ENCODE measurements at places on chromosomes 5 and 9.

GRCh38 chr5:77379558-77380061, 112.5 kb downstream of the WDR41 start:
- no peak for DNase-seq

GRCh38 chr5:952597-953271, 55.9 kb upstream of the NKD2 start:
- DNase-seq, result no peak

GRCh38 chr9:117286245-117286644, 128.6 kb downstream of the ASTN2 start:
- DNase-seq, result no peak

GRCh38 chr9:136218271-136218670, 13.3 kb upstream of the LHX3 start:
- no peak for DNase-seq

- DNase-seq, result no peak
These were observed 366 bp downstream of the EPB41L4A start for GRCh38 chr5:112418659-112419163.

GRCh38 chr5:79420248-79420647, 93.7 kb downstream of the HOMER1 start:
- DNase-seq, result no peak

DNA sequence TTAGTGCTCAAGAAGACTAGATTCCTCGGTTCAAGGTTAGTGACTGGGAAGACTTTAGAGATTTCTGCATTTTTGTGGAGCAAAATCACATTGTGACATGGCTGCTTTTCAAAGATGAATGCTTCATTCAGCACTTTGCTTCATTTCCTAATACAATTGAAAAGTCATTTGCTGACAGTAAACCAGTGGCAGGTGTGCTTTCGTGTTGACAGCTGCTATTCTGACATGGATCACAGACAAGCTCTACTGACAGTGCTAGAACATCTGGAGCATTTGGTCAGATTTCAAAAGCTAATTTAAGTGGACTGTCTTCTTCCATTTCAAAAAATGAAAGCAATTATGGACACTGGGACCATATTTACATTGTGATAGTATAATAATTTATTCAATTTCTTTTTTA, 1060.1 kb downstream of the PTPRD start:
- no peak for DNase-seq

DNA sequence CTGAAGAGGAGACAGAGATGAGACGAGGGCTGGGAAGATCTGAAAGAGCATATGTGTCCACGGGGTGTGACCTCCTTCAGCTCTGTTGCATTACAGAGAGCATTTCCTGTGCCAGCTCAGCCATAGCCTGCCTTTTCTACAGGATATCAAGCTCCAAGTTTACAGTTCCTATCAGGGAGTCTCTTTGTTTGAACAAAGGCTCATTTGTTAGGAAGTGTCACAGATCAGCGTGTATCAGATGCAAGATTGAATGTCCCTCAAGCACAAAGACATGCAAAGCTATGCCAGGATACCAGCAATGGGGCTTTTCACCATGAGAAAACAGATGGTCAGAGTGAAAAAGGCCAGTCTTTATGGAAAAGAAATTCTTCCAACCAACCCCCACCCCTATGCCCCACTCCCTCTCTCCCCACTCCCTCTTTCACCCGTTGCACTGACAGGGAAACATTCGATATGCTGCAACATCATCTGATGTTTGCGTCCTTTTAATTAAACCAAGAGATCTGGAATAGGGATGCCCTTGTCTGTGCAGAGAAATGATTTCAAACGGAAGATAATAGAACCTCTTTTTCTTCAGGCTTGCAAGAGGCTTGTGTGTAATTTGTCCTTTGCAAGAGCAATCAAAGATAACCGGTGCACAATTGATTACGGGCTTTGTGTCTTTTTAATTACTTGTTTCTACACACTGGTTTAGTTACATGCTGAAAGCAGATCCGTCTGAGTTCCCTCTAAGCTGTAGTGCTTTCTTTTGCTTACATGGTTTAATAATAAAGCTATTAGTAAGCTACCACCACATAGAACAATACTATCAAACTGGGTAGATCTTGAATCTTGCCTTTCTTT, 263.1 kb upstream of the RGMB start:
- DNase-seq, result peak; percentile 41

GRCh38 chr5:148827723-148828122, 1.3 kb downstream of the ADRB2 start:
- no peak for DNase-seq

GRCh38 chr5:85484982-85485574, 1100.4 kb upstream of the EDIL3 start:
- no peak for DNase-seq

DNA sequence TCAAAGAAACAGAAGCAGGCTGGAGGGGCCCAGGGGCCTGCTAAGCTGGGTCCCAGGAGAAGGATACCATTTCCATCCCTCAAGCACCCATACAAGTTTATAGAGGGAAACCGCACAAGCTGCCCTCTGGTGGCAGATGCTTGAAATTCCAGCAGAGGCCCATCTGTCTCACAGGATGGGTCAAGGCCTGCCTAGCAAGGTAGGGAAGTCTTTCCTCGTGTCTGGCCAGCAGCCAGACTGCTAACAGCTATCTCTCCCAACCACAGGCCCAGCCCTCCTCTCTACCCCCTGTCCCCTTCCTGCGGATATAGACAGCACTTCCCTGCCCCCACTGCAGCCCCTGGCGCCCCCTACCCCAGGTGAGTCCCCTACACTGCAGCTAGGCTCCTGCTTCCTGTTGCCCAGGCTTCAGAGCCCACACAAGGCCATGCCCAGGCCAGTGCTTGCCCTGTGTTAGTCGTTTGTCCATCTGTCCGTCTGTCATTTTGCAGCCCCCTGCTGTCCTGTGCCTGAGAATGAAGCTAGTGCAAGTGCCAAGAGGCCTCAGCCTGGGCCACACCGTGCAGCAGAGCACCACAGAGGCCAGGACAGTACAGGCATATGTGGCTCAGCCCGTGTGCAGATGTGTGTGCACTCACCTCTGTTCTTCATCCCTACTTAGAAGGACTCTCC, 26.2 kb downstream of the TCF7 start:
- DNase-seq, result peak; percentile 7

GRCh38 chr9:135075234-135076142, 12.0 kb upstream of the OLFM1 start:
- no peak for DNase-seq

DNA sequence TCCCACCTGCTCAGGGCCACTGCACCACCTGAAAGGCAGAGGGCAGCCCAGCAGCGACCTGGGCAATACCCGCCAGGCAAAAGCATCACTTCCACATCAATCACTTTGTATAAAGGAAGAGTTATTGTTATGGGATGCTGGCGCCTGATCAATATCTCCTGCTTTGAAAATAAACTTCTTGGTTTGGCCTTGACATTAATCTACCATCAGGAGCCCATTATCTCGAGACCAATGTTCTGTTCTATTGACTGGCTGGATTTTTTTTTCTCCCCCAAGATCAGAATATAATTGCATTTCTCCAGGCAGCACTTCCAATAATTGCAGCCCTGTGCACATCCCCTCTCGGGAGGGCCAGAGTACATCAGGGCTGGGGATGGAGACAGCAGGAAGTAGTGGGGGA, 44.4 kb upstream of the SAP30L start:
- DNase-seq, result no peak

DNA sequence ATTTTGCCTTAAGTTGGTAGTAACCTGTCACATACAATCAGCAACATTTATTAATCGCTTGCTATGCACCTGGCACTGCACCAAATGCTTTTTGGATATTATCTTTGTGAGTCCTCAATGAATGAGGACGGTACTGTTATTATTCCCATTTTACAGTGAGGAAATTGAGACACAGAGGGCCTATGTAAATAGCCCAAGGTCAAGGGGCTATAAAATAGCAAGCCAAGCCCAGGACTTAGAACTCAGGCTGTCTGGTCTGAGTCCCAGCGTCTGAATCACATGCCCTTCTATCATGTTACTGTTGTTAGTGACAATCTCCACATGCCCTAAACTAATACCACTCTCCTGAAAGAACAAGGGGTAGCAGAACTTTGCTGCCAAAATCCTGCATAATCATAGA, 60.0 kb downstream of the ERAP1 start:
- DNase-seq, result no peak

DNA sequence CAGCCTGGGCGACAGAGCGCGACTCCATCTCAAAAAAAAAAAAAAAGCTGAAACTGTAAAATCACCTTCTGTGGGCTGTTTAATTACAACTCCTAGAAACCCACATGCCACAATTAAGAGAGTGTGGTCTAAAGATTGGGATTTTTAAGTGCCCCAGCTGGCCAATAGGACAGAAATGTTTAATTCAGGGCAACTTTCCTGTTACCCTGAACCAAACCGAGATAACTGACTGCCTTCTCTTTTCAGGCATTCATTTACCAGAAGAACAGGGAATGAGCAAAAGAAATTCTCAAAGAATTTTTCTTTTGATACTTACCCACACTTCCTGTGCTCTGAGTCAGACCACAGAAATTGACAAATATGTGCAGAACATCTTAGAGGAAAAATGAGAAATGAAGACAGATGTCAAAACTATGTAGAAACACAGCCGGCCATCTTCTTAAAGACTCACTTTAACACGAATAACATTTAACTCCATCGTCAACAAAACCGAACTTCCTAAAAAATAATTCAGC, 221.3 kb upstream of the DAPK1 start:
- no peak for DNase-seq

DNA sequence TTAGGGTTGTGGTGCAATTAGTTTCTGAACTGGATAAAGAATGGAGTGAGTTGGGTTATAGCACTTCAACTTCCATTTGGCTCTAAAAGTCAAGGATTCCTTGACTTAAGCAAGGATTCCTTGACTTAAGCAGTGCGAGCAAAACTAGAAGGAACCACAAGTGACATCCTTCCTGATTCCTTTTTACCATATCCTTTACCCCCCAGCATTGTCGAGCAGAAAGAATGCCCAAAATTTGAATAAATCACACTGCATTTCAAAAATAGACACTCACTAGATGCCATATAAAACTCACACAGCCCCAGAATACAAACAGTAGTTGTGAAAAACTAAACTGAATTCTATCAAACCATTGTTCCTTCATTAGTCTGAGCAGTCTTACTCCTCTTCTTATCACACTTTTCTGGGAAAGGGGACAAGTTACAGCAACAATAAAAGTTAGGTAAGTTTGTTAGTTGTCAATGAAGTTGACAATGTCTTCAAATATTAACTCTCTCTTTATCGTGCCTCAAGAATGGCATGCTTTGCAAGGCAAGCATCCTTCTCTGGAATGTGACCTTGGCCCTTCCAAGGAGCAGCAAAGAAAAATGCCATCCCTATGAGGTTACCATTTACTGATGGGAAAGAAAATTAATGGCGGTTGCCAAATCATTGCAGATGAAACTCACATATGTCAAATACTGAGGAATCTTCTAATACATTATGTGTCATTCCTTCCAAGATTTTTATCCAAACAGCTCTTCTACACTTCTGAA, 273.3 kb upstream of the ANKRD55 start:
- no peak for DNase-seq

DNA sequence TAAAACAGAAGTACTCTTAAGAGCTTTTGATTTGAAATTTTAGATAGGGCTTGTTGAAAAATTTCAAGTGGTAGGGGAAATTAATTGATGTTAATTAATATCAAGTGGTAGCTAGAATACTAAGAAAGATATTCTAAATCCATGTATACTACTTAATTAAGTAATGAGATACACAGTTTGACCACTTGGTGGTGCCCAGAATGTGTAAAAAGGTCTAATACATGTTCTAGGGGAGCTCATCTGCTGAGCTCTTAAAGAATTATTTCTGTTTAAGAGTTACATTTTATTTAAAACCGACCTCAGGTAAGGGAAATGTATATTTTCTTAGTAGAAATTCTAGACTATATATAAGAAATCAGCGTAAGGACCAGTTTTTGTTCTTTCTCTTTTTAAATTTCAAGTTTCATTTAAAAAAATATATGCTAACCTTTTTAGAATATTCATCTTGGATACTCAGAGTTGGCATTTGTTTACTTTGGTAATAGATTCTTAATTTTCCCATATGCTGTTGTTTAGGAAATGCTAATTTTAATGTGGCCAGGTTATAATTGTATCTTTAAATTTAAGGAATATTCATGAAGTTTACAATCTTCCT, 61.5 kb downstream of the LNPEP start:
- DNase-seq, result no peak

- DNase-seq, result no peak
These were observed 554.0 kb downstream of the BNC2 start for GRCh38 chr9:16316456-16316855.

GRCh38 chr9:121648799-121649198, 2.6 kb upstream of the DAB2IP start:
- no peak for DNase-seq

GRCh38 chr5:131792896-131793295, 3.9 kb downstream of the FNIP1 start:
- DNase-seq, result no peak

DNA sequence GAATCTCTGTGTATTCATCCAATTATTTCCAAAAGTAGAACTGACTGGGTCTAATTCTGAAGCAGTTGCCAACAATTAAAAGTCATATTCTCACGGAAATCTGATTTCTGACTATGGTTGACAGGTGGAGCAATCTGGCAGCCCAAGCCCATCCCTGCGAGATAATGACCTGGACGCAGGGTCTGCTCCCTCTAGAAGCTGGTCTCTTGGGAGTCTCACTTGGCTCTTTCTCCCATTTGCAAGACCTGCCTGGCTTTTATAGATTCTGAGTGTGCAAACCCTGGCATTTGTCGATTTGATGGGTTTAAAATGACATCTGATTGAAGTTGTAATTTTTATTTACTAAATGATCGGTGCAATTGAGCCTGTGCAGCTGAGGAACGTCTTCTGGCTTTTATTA, 49.4 kb upstream of the NEURL1B start:
- DNase-seq, result no peak

- no peak for DNase-seq
These were observed 405.4 kb downstream of the TMEM232 start for GRCh38 chr5:110321117-110321516.

- DNase-seq, result no peak
These were observed 80.1 kb upstream of the PLPP6 start for GRCh38 chr9:4581861-4582565.

- no peak for DNase-seq
These were observed 94.1 kb downstream of the PLCXD3 start for GRCh38 chr5:41416336-41416735.

DNA sequence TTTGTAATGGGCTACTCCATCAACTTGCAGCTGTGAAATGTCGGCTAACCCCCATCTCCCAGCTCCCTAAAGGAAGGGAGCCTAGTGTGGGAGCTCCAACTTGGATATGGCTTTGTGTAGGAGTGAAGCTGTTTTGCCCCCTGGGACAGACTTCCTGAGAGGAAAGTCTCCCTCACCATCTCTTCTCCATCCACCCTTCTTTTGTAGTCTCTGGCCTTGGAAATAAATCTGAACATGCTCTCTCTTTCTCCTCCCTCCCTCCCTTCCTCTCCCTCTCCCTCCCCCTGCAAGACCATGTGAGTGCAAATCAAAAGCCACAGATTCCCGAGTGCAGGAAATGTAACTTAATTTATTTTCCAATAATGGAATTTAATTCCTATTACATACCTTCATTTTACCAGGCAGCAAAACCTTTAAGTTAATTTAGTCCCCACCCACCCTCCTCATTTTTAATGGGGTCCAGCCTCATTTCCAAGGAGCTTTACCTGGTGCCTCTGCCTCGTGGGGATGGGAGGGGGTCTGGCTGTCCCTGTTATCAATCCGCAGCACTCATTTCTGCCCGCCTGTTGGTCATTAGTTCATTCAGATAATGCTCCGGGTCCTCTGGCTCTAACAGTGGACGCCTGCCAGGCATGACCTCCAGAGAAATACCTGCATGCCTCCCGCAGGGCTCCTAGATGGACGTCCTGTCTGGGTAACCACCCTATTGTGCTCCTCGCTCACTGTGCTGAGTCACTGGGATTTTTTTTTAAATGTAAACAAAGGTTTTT, 122.9 kb upstream of the TAF11L2 start:
- no peak for DNase-seq

- DNase-seq, result no peak
These were observed 106.8 kb upstream of the FCN2 start for GRCh38 chr9:134773842-134774241.

Measured in NCI-H748 treated with DMSO at 0.1 percent for 48 hours (cell line).